Cortex of kidney (tissue), 1 donor: ENCODE measurements at places on chromosomes 16 and 17.

- DNase-seq = no peak
Measured at GRCh38 chr17:57948555-57949420, 6.4 kb downstream of the CUEDC1 start.

DNA sequence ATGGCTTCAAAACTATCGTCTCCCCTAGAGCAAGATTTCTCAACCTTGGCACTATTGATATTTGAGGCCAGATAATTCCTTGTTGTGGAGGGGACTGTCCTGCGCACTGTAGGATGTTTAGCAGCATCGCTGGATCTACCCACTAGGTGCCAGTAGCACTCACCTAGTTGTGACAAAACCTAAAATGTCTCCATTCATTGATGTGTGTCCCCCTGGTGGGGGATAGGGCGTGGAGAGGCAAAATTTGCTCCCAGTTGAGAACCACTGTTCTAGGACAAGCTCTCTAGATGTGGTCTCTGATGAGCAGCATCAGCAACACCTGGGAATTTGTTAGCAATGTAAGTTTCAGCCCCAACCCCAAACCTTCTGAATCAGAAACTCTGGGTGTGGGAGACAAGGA is 259.0 kb downstream of the XYLT1 start:
- DNase-seq = no peak

DNA sequence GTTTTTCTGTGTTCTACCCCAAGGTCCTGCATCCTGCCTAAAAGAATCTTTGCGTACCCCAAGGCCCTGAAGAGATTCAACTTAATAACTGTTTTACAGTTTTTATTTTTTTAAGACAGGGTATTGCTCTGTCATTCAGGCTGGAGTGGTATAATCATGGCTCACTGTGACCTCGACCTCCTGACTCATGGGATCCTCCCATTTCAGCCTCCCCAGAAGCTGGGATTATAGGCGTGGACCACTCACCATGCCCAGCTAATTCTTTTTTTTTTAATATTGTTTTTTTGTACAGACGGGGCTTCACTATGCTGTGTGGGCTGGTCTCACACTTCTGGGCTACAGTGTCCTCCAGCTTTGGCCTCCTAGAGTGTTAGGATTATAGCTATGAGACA is 9.3 kb upstream of the FAAP100 start:
- DNase-seq = no peak

DNA sequence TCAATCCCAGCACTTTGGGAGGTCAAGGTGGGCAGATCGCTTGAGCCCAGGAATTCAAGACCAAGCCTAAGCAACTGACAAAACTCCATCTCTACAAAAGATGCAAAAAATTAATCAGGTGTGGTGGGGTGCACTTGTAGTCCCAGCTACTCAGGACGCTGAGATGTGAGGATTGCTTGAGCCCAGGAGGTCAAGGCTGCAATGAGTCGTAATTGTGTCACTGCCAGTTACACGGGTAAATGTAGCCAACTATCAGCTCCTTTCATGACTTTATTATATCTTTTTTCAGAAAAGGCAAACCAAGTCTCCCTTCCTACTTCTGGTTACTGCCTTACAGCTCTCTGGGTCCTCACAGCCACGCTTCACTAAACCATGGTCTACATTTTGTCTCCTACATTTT is 4.0 kb downstream of the SDF2 start:
- DNase-seq = no peak

DNA sequence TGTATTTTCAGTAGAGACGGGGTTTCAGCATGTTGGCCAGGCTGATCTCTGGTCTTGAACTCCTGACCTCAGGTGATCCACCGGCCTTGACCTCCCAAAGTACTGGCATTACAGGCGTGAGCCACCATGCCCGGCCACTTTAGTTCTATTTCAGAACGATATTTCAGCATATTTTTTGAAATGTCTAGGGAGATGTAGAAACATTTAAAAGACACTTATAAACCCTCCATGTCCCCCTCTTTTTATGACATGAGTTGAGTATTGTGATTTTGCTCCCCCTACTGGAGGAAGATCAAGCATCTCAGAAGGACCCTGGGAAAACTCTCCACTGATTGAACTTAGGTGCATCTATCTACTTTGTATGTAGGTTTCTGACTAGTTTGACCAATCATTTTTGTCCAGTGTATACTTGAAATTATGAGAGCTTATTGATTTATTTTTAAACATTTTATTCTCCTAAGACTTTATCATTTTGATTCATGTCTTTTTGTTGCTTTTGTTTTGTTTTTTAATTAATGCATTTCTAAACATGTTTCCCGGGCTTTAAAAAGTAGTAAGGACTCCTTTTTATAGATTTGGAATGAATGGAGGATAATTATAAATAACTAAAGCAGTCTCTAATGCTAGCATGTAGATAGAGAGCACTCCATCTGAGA is 105.1 kb downstream of the CHD9 start:
- DNase-seq = no peak

DNA sequence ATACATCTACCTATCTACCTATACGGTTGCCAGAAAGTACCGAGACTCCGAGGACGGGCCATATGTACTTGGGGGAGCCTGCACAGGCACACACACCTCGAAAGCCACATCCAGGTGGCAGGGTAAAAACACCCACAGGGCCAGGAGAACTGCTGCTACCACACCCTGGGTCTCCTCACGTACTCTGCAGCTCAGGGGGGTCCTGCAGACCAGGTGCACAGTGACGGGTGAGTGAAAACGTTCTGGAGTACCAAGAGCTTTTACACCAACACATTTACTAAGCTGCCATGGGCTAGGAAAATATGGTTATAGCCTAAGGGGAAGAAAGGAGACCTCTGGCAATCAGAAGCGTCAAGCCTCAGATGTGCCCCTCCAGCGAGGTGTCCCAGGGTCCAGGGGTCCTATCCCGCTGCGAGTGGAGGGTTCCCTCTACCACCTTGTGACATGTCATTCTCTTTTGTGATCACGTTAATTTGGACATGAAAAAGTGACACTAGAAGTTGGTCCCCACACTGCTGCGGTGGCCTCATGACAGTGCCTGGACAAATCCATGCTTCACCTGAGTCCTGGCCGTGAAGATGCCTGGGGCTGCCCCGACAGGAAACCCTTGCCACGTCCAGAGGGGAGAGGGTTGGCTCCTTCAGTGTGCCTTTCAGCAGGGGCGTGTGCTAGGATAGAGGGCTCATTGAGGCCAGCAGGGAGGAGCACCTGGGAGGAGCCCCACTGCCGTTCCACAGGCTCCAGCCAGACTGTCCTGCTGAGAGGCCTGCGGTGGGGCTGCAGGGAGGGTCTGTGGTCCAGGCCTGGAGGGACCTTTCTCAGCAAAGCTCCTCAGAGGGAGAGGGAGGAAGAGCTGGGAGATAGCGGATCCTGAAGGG is 1.8 kb downstream of the CANT1 start:
- DNase-seq = no peak

GRCh38 chr16:775236-775796 is 12.9 kb downstream of the RPUSD1 start:
- DNase-seq = no peak

DNA sequence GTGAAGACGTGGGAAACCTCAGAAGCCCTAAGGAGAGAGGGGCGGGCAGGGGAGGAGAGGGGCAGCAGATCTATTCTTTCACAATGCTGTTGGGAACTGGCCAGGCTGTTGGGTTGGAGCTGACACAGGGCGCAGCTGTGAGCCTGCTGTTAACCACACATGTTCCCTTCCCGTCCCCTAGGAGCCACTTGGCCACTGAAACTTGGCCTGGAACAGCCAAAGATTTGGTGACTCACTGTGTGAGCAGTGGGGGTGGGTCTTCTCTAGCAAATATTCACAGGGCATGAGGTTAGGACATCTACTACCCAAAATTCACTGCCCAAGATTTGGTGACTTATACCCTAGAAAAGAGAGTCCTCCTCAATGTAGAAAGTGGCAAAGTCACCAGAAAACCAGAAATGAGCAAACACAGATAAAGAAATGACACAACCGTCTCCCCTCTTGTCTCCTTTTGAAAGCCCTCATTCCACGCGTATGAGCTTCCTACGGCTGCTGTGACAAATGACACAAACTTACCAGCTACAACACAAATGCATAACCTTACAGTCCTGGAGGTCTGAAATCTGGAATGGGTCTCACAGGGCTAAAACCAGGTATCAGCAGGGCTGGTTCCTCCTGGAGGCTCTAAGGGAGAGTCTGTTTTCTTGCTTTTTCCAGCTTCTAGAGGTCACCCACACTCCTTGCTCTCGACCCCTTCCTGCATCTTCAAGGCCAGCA is 6.3 kb downstream of the TBC1D16 start:
- DNase-seq = no peak
